HEK293T (cell line): ENCODE measurements at places on chromosomes 1 and 21.

GRCh38 chr21:26572702-26573381, at the start of gene CYYR1:
CYYR1 (minus strand) TSS chr21:26573286; CDS start chr21:26572940, 346 bp downstream.
- DNase-seq: no peak

DNA sequence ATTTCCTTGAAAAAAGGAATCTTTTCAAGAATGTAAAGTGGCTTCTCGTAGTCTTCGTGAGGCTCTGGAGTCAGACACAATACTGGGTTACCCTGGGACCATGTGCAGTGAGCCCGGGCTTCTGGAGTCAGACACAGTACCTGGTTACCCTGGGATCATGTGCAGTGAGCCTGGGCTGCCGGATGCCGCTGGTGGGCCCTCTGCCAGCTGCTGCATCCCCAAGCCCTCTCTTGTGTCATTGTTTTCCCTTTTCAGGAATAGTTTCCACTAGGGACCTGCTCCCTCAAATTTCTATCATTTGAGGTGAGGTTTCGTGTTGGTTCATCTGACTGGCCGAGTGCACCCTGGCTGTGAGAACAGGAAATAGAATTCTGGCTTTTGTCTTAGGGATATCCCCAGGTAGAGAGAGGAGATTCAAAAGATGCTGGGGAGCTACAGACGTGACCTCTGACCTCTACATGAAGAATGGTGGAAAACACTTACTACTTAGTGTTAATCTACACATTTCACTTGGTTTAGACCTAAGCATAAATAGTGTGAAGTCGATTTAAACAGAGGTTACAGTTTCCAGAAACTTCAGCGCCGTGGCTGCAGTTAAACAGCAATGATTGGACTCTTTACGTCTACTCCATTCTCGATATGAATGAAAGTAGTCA, 10.6 kb downstream of the ADARB1 start:
- DNase-seq: no peak

- DNase-seq: no peak
Measured at GRCh38 chr21:46135782-46136395, 19.5 kb downstream of the FTCD start.

DNA sequence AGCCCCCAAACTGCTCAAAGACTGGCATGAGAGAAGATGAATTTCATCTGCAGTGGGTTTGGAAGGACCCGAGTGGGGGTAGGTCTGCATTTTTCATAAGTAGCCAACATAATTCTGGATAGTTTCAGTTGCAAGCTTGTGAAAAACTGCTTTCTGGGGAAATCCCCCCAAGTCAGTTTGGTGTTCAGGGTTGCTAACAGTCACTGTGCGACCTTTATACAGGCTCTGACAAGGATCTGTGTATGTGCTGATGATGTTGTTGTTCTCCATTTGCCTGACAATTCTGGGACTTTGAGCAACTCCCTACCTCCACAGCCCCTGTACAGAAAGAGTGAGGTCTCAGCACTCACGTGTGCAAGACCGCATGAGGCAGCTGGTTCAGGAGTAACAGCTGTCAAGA, 87.9 kb downstream of the SUSD4 start:
- DNase-seq: no peak

- no peak for DNase-seq
Measured at GRCh38 chr1:166730299-166730888, 108.9 kb upstream of the POGK start.

- no peak for DNase-seq
Measured at GRCh38 chr1:229101011-229101871, 169.7 kb upstream of the RAB4A start.

DNA sequence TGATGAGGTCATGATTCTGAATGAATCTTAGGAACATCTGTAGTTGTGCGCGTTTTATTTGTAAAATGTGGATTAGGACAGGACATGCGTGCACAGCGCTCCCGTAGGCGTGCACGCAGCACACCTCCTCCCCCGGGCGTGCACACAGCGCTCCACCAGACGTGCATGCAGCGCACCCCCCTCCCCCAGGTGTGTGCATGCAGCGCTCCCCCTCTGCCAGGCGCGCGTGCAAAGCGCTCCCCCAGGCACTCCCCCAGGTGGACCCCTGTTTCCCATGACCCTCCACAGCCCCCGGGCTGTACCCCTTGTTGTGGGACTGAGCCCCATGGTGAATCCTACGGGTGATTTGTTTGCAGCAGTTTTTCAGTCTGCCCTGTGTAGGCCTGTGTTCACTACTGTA, 61.6 kb downstream of the S100B start:
- no peak for DNase-seq

GRCh38 chr1:148362216-148362611, 120.9 kb downstream of the PPIAL4G start:
- DNase-seq: no peak

DNA sequence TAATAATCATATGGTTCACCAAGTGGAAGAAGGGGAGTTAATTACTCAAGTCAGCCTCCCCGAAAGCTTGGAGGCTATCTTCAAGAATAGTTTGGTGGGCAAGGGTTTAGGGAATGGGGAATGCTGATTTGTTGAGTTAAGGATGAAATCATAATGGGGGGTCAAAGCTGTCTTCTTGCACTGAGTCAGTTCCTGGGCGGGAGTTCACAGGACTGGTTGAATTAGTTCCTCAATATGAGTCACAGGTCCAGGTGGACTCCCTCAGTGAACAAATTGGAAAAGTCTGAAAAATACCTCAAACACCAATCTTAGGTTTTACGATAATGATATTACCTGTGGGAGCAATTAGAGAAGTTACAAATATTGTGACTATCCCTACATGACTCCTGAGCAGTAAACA, 115.2 kb upstream of the COA6 start:
- no peak for DNase-seq

DNA sequence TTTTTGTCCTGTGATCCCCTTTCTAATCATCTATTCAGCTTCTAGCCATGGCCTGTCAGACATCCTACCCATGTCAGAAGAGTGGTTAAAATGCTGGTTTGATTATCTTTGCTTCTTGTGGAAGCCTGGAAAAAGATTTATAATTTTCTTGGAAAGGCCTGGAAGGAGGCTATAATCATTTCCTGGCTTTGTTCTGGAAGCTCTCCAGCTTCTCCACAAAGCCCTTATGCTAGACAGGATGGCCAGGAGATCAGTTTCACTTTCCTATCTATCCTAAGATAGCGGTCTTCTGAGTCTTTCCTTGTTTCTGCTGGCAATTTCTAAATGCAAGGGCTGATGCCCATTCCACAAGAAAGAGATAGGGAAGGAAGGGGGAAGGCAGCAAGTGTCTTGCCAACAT, 90.9 kb upstream of the SLC44A3 start:
- DNase-seq: no peak

- DNase-seq: no peak
Measured at GRCh38 chr21:28657566-28657965, 335.1 kb downstream of the LTN1 start.

DNA sequence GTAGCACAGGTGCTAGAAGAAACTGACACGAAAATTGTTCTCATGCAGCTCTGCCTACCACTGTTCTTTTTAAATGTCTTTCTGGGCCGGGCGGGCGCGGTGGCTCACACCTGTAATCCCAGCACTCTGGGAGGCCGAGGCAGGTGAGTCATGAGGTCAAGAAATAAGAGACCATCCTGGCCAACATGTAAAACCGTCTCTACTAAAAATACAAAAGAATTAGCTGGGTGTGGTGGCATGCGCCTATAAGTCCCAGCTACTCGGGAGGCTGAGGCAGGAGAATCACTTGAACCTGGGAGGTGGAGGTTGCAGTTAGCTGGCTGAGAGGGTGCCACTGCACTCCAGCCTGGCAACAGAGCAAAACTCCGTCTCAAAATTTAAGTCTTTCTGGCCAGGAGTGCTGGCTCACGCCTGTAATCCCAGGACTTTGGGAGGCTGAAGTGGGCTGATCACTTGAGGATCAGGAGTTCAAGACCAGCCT, 947 bp upstream of the RIT1 start:
- DNase-seq: no peak

DNA sequence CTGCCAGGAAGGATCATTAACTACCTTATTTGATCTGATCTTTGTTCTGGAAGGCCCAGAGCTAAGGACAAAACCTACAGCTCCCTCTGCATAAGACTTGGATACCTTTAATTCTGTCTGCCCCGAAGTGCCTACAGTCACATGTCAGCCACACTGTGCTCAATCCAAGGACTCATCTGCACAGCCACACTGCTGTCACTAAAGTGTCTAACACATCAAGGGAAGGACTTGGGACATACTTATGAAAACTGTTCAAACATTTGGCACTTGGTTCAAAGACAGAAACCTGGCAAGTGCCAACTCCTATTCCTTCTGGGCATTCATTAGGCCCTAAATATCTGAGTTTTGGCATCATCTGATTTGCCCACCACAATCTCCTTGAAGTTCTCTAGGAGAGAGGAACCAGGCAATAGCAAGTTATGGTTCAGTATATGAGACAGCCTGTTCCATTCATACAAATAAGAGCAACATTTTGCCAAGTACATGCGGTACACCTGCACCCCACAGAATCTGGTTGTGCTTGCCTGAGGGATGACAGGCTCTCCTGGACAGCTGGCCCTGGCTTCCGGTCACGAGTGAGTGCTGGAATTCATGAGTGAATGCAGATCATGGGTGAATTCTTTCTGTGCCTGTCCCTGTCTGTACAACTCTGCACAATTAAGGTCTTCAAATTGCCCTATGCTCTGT, 105.9 kb downstream of the KCNK1 start:
- no peak for DNase-seq

GRCh38 chr1:198713081-198713480, 74.2 kb downstream of the PTPRC start:
- DNase-seq: no peak

- no peak for DNase-seq
Measured at GRCh38 chr1:4058706-4059105, 158.6 kb upstream of the C1orf174 start.

- no peak for DNase-seq
Measured at GRCh38 chr1:28134651-28135207, 41.8 kb downstream of the PTAFR start.

GRCh38 chr1:75257424-75257823, 123.2 kb downstream of the LHX8 start:
- DNase-seq: no peak

GRCh38 chr1:245099401-245099800, 55.4 kb upstream of the KIF26B start:
- DNase-seq: no peak

DNA sequence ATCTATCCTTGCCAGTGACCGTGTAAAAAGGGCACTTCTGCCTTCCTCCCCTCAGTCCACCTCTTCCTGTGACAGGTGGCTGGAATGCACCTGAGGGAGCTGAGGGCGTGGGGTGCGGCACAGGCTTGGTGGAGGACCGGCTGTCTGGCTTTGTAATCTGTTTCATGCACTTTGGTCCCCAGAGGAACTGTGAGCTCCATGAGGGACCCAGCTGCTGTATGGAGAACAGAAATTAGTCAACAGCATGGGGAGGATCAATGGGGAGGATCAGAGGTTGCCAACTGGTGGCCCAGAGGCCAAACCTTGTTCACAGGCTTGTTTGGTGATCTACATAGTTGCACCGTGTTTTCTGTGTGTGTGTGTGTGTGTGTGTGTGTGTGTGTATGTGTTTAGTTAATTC, 19.0 kb upstream of the LUZP1 start:
- DNase-seq: no peak

DNA sequence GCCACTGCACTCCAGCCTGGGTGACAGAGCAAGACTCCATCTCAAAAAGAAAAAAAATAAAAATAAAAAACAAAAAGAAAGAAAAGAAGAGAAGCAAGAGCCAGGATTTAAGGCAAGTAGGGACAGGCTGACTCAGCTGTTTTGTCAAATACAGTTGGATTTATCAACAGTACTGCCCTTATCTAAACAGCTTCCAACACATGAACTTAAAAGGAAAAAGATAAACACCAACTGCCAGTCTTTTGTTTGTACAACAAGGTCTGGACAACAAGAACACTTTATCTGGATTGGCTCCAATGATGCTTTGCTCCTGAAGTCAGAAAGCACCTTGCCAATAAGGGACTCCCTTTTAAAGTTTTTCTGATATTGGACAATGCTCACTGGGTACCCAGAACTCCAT, 886.0 kb downstream of the ADGRL2 start:
- DNase-seq: no peak

- no peak for DNase-seq
Measured at GRCh38 chr1:153478692-153479618, 18.5 kb upstream of the S100A7 start.

- DNase-seq: no peak
Measured at GRCh38 chr1:70809069-70809468, 238.5 kb downstream of the PTGER3 start.

DNA sequence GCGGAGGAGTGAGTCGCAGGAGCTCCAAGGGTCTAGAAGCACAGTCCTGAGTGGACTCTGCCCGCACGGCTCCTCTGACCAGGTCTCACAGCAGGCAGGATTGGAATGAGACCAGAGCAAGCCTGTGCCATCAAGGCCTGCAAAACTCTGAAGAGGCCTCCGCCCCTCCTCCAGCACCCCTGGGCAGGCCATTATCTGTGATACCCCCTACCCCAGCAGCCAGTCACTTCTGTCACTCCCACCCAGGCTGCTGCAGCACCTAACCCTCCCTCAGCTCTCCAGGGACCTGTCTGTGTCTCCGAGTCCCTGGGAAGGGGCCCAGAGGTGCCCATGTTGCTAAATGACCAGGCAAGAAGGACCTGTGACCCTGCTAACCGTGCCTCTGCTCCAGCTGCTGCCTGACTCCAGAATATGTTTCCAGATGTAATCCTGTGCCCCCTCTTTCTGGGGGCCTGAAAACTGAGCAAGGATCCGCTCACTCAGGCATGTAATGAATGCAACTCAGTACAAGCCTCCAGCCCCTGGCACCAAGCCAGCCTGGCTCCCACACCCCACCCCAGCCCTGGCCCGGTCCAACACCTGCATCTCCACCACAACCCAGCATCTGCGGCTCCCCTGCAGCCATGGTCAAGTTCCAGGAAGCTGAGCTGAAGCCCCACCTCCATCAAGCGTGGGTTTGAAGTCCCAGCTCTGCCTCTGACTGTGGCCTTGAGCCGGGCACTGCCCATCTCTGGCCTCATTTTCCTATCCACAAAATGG, 22.1 kb upstream of the COL16A1 start:
- DNase-seq: no peak

DNA sequence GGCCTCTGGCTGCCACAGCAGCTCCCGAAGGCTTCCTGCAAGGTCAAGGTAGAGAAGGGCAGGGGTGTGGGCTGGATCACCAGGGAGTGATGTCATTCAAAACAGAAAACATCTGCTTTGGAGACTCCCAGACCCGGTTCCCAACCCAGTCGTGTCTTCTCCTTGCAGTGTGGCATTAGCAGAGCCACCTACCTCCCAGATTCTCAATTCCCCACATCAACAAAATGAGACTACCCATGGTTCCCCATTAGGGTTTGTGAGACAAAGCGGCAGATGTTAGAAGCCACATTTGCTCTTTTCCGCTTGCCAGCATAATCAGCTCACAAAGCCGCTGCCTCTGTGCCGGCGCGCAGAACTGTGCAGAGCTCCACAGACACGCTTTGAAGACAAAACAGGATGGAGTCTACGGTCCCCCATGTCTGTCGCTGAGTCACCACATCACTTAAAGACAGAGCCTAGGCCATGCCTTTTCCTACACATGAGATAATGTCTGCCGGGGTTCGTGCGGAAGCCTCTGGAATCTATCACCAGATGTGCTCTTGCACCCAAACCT, 12.5 kb downstream of the KIF17 start:
- no peak for DNase-seq

- DNase-seq: no peak
Measured at GRCh38 chr1:100614570-100614969, 76.6 kb downstream of the GPR88 start.
